ENCODE measurements at places on chromosomes 1 and 21. TPM values are rescaled to one million over a fixed set of nuclear protein-coding genes. Genes with fewer than 3 reads are reported as not detected.

DNA sequence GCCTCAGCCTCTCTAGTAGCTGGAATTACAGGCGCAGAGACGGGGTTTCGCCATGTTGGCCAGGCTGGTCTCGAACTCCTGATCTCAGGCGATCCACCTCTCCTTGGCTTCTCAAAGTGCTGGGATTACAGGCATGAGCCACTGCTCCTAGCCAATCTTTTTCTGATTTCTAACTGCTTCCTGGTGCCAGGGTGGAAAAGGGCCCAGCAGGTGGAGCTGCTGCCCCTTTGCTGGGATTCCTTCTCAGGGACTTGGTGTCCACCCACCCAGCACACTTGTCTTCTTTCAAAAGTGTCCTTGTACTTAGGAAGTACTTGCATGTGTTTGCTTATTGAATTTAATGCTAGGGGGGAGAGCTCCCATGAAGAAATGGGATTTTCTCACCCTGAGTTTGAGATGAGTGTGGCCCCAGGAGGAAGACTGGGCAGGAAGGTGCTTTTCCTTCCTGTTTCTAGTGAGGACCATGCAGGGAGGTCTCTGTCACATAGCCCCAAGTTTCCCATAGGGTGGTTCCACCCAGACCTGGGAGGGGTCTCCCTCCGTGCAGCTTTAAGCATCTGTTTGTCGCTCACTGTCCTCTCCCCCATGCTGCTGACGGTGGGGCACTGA, 14.2 kb downstream of the UTP11 start:
- peaks cover 16% of the 10 kb centered on the region for H3K4me1 ChIP-seq
- no peak overlapping the region for H3K4me3 ChIP-seq
- peak; percentile 42 for DNase-seq
- no peak overlapping the region for H3K27ac ChIP-seq

- peak; percentile 45 for DNase-seq
- no peak overlapping the region for H3K27ac ChIP-seq
- peaks cover 13% of the 10 kb centered on the region for H3K4me1 ChIP-seq
- no peak overlapping the region for H3K4me3 ChIP-seq
- no peaks in the 10 kb centered on the region for H3K36me3 ChIP-seq
- H3K27me3 ChIP-seq: peaks cover 35% of the 10 kb centered on the region
Measured at GRCh38 chr1:22250724-22251123, 107.8 kb upstream of the WNT4 start.

DNA sequence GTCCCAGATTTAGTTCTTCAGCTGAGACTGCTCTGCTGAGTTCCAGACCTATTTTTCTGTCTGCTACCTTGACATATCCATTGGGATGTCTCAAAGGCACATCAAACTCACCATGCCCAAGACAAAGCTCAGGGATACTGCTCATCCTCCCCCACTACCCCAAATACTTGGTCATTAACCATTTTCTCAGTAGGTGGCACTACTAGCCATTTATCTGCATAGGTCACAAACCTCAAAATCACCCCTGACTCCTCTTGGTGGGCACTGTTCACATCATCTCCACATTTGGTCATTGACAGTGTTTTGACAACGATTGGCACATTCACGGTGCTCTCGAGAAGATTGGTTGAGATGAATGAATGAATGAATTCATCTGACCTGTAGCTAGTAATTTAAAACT, 32.1 kb downstream of the CACNA1S start:
- no peak overlapping the region for H3K27ac ChIP-seq
- H3K36me3 ChIP-seq: no peaks in the 10 kb centered on the region
- H3K27me3 ChIP-seq: peaks cover 8% of the 10 kb centered on the region
- H3K4me3 ChIP-seq: no peak overlapping the region
- no peaks in the 10 kb centered on the region for H3K4me1 ChIP-seq

- H3K36me3 ChIP-seq: peaks cover 27% of the 10 kb centered on the region
- no peak overlapping the region for H3K4me3 ChIP-seq
- DNase-seq: no peak
- H3K4me1 ChIP-seq: peaks cover 49% of the 10 kb centered on the region
- H3K27me3 ChIP-seq: no peaks in the 10 kb centered on the region
Measured at GRCh38 chr1:54350360-54350759, 55.8 kb downstream of the SSBP3 start.

DNA sequence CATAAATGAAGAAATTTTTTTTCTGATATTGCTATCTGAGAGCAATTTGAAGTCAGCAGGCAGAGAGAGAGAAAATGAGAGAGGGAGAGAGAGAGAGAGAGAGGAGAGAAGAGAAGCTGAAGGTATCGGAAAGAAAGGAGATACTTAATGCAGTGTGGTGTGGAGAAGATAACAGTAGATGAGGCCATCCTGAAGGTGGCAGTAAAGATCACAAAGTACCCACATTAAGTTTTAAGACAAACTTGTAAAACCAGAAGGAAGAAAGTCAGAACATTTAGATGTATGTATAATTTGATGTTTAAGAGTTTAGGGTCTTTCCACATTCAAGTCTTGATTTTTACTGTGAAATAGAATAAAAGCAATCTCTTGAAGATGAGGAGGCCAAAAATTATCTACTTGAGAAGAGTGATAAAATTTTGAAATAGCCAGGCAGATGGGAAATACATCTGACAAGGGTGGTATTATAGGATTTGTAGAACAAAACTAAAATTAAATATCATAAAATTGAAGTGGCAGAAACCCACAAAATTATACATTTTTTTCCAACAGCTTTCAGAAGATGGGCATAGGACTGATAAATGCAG, 1753.4 kb downstream of the MRPL39 start:
- H3K4me3 ChIP-seq: no peak overlapping the region
- H3K36me3 ChIP-seq: no peaks in the 10 kb centered on the region
- no peak for DNase-seq
- no peaks in the 10 kb centered on the region for H3K27me3 ChIP-seq
- no peaks in the 10 kb centered on the region for H3K4me1 ChIP-seq

NMNAT2 gene
- 0.60 TPM for total RNA-seq

PATJ gene
- 5.8 TPM for total RNA-seq

NR5A2 gene
- 0.03 TPM for total RNA-seq
